Breast epithelium (tissue), 4 donors: ENCODE measurements at places on chromosomes 13 and 19. TPM values are rescaled to one million over a fixed set of nuclear protein-coding genes. Genes with fewer than 3 reads are reported as not detected.

- no peaks in the 10 kb centered on the region for H3K4me1 ChIP-seq
- H3K27ac ChIP-seq = no peak overlapping the region
- H3K27me3 ChIP-seq = no peaks in the 10 kb centered on the region
- H3K36me3 ChIP-seq = no peaks in the 10 kb centered on the region
Measured at GRCh38 chr13:40333226-40333625, 333.2 kb downstream of the FOXO1 start.

DNA sequence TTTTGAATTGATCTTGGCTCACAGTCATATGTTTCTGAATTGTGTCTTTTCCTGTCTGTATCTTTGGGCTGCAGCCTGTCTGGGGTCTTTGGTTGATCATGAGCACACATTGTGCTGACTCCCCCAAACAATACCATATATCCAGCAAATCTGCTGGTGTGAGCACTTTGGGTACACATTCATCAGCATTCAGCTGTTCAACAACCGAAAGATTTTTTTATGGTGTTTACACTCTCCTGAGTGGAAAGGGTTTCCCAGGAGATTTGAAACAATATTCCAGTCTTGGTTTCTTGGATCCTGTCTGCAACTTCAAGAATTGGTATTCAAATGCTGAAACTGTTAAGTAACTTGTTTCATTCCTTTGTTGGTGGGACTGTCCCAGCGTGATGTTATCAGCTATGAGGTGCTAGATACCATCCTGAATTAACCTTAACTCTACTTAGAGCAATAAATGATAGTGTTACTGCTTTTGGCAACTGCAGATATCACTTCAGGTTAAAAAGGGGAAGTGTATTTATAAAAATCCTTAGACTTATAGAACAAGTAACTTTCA, 78.4 kb upstream of the DIAPH3 start:
- no peak for DNase-seq
- no peak overlapping the region for H3K27ac ChIP-seq
- H3K4me1 ChIP-seq = no peaks in the 10 kb centered on the region
- H3K27me3 ChIP-seq = no peaks in the 10 kb centered on the region
- H3K36me3 ChIP-seq = no peaks in the 10 kb centered on the region

DNA sequence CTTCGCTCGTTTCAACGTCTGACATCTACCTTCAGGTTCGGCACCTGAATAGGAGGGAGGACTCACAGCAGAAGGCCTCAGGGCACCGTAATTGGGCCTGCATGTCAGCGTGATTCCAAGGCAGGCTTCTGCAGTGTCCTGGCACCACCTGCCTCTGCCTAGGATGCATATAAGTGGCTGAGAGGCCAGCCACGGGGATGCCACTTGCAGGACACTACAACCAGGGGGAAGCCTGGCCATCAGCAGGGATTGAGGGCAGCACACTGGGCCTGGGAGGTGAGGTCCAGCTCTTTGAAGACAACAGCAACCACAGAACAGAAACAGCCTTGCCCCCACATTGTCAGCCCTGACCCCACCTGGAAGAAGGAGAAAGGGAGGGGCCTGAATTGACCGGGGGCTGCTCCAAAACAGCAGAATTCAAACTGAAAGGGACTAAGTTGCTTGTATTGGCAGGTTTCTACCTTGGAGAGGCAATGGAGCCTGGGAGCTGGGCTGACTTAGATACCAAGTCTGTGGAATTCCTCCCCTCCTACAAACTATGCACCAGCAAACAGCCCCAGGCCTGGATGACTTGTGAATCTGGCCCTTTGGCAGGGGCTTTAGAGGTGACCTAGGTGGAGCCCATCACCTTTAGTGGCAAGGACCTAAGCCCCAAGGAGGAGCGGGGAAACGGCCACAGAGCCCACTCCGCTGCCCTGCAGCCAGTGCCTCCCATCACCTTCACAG, 34.1 kb upstream of the POMP start:
- no peak overlapping the region for H3K27ac ChIP-seq
- H3K4me3 ChIP-seq = no peak overlapping the region
- DNase-seq = no peak

DNA sequence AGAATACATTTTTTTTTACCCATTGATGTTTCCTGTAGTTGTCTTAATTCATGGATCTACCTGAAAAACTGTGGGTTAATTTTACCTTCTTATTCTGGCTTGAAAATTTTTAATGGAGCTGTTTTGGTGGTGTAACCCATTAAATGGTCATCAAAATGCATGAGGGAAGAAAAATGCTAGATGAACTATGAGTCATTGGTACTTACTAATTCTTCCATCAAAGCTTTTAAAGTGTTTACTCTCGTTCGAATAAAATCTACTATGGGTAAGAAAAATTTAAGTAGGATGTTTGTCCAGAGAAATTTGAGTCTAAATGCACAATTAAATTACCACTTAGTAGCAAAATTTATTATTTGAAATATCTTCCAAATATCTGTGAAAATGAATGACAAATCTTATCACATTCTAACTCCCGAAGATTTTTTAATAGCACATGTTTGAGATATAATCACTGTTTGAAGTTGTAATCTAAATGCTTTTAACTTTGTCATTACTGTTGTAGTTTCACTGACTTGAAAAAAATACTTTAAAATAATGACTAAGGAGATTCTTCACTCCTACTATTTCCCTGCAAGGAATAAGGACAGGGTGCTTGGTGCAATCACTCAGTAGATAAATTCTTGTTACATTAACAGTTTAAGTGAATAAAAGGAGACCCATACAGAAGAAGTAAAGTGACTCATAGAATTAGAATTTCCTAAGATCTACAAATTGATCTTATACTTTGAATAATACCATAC, 437.7 kb downstream of the IRS2 start:
- no peaks in the 10 kb centered on the region for H3K27me3 ChIP-seq
- no peak for DNase-seq
- no peak overlapping the region for H3K27ac ChIP-seq
- no peaks in the 10 kb centered on the region for H3K4me1 ChIP-seq
- H3K4me3 ChIP-seq = no peak overlapping the region

GRCh38 chr13:39881383-39881782, 225.9 kb downstream of the COG6 start:
- H3K36me3 ChIP-seq = no peaks in the 10 kb centered on the region
- no peaks in the 10 kb centered on the region for H3K27me3 ChIP-seq
- no peak overlapping the region for H3K4me3 ChIP-seq
- no peak for DNase-seq
- no peak overlapping the region for H3K27ac ChIP-seq
- no peaks in the 10 kb centered on the region for H3K4me1 ChIP-seq

GRCh38 chr13:58165617-58166016, 534.1 kb downstream of the PCDH17 start:
- H3K4me1 ChIP-seq = no peaks in the 10 kb centered on the region
- no peak overlapping the region for H3K4me3 ChIP-seq
- H3K27ac ChIP-seq = no peak overlapping the region

DNA sequence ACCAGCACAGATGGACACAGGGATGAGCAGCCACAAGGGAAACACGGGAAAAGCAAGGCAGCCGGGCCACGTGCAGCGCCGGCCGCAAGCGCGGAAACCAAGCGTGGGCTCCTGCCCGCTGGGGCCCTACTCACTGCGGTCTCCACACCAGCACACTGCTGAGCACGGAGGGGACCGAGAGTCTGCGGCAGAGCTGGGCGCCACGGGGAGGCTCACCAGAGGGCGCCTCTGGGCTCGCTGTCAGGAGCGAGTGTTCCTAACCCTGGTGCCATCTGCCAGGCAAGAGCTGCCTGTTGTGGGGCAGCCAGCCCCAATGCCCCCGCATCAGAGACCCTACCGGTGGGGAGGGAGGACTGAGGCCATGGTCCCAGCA, 26.5 kb downstream of the MPND start:
- H3K36me3 ChIP-seq = no peaks in the 10 kb centered on the region
- peaks cover 38% of the 10 kb centered on the region for H3K4me1 ChIP-seq
- peak overlapping the region; percentile 62 for H3K4me3 ChIP-seq
- H3K27me3 ChIP-seq = no peaks in the 10 kb centered on the region
- no peak for DNase-seq

DNA sequence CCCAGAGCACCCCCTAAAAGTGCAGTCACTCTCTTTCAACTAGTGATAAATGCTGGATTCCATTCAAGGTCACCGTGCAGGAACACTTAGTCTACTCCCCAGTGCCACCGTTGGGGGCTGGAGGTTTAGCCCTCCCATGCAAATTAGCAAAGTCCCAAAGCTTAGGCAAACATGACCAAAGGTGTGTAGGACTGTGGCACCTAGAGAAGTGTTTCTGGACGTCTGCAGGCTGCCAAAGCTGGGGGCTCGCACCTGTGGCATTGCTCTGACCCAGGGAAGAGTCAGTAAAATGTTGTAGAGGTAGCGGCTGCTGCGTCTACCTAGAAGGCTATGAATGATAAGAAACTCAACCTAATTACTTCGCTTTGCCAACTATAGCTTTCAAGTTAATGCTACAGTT, 13.9 kb downstream of the COL4A1 start:
- H3K4me1 ChIP-seq = no peaks in the 10 kb centered on the region
- DNase-seq = no peak
- no peak overlapping the region for H3K27ac ChIP-seq
- H3K36me3 ChIP-seq = no peaks in the 10 kb centered on the region
- H3K4me3 ChIP-seq = no peak overlapping the region
- no peaks in the 10 kb centered on the region for H3K27me3 ChIP-seq

- no peaks in the 10 kb centered on the region for H3K4me1 ChIP-seq
- no peak for DNase-seq
- no peaks in the 10 kb centered on the region for H3K27me3 ChIP-seq
- no peak overlapping the region for H3K27ac ChIP-seq
Measured at GRCh38 chr19:51101171-51101865, 6.9 kb downstream of the CTU1 start.

GRCh38 chr13:87669379-87669978, 1.7 kb upstream of the SLITRK5 start:
- DNase-seq = no peak
- H3K27ac ChIP-seq = no peak overlapping the region
- H3K36me3 ChIP-seq = no peaks in the 10 kb centered on the region
- H3K4me3 ChIP-seq = no peak overlapping the region
- no peaks in the 10 kb centered on the region for H3K27me3 ChIP-seq

The FPR1 gene
- total RNA-seq = 6.0 TPM

The GJA3 gene
- not detected for total RNA-seq

The PSG4 gene
- 2.3 TPM for total RNA-seq
